ENCODE measurements at places on chromosomes 5 and 9. TPM values are rescaled to one million over a fixed set of nuclear protein-coding genes. Genes with fewer than 3 reads are reported as not detected.

BTNL9 gene
- 27.2 TPM for total RNA-seq

GFPT2 gene
- total RNA-seq: 52.5 TPM

DNA sequence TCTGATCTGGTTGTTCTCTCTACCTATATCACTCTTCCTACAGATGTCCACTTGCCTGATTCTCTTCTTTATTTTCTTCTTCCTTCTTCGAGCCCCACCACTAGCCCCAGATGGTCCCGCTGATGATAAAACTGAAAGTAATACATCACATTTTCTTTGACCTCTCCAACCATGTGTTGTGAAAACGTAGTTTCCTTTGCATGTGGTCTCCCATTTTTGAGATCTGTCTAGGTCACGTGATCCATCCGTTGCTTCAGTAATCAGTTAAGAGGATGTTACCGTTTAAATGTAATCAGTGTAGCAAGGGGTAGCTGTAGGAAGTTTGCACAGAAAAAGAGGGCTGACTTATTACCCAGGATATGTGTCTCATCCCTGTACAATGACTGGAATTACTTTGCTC is 426.3 kb upstream of the TLE4 start:
- no peaks in the 10 kb centered on the region for H3K27me3 ChIP-seq
- H3K36me3 ChIP-seq: no peaks in the 10 kb centered on the region
- no peaks in the 10 kb centered on the region for H3K4me1 ChIP-seq
- no peak overlapping the region for H3K27ac ChIP-seq
- H3K4me3 ChIP-seq: no peak overlapping the region

DNA sequence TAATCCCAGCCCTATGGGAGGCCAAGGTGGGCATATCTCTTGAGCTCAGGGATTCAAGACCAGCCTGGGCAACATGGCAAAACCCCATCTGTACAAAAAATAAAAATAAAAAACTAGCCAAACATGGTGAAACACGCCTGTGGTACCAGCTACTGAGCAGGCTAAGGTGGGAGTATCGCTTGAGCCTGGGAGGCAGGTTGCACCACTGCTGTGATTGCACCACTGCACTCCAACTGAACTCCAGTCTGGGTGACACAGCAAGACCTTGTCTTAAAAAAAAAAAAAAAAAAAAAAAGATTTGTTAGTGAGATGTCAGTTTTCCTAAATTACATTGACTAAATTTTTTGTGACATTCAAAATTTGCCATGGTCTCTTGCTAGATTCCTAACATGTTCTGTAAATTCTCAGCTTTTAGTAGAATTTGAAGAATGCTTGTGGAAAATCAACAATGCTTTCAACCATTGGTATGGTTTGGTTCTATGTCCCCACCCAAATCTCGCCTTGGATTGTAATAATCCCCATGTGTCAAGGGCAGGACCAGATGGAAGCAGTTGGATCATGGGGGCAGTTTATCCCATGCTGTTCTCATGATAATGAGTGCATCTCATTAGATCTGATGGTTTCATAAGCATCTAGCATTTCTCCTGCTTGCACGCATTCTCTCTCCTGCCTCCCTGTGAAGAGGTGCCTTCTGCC is 236.1 kb downstream of the ARRDC3 start:
- H3K4me1 ChIP-seq: no peaks in the 10 kb centered on the region
- H3K4me3 ChIP-seq: no peak overlapping the region
- DNase-seq: no peak

DNA sequence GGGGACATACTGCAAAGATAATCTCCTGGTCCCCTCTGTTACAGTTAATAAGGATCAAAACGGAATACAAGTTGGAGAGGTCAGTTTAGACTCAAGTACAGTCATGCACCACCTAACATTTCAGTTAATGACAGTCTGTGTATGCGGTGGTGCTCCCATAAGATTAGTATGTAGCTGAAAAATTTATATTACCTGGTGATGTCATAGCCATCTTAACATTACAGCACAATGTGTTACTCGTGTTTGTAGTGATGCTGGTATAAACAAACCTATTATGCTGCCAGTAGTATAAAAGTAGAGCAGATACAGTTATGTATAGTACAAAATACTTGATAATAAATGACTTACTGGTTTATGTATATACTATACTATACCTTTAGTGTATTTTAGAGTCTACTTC is 207.9 kb downstream of the GDNF start:
- no peaks in the 10 kb centered on the region for H3K27me3 ChIP-seq
- no peak for DNase-seq
- H3K27ac ChIP-seq: no peak overlapping the region
- no peaks in the 10 kb centered on the region for H3K36me3 ChIP-seq
- no peaks in the 10 kb centered on the region for H3K4me1 ChIP-seq

GRCh38 chr5:1934056-1934394 is 51.3 kb upstream of the IRX4 start:
- no peaks in the 10 kb centered on the region for H3K27me3 ChIP-seq
- H3K27ac ChIP-seq: no peak overlapping the region
- no peaks in the 10 kb centered on the region for H3K4me1 ChIP-seq
- DNase-seq: no peak
- H3K4me3 ChIP-seq: no peak overlapping the region

- H3K4me1 ChIP-seq: no peaks in the 10 kb centered on the region
- no peak for DNase-seq
- no peaks in the 10 kb centered on the region for H3K27me3 ChIP-seq
- no peak overlapping the region for H3K27ac ChIP-seq
- no peak overlapping the region for H3K4me3 ChIP-seq
These were observed 592.7 kb upstream of the BRINP1 start for GRCh38 chr9:119961774-119962424.

DNA sequence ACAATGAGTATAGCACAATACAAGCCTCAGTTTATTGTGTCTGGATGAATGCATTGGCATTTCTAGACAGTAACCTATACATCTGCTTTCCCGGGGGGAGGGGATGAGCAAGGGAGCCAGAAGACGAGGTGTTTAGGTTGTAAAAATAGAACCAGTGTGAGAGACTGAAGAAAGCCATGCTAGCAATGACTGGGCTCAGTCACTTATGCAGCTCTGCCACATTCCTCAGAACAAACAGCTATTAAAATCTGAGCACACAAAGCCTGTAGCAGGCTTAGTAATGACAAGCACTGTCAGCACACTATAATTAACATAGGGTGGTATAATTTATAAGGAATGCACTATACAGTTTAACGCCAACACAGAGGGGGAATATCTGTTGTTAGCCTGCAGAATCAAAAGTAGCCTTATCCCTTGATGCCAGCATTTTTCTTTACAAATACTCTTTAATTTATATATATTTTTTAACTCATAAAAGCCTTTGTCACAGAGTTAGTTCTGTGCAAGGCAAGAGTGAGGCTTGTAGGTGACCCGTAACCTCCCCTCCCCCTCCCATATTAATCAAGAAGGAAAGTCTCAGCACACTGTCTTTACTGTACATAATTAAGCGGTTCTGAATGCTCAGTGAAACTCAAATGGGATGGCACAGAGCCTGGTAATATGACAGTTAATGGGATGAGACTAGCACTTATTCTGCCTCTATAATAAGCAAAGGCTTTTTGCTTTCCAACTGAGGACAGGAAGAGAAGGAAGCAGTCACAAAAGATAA is 295.4 kb downstream of the CSNK1G3 start:
- H3K27me3 ChIP-seq: no peaks in the 10 kb centered on the region
- H3K27ac ChIP-seq: no peak overlapping the region
- no peaks in the 10 kb centered on the region for H3K4me1 ChIP-seq

ACTBL2 gene
- 1.2 TPM for total RNA-seq

DNA sequence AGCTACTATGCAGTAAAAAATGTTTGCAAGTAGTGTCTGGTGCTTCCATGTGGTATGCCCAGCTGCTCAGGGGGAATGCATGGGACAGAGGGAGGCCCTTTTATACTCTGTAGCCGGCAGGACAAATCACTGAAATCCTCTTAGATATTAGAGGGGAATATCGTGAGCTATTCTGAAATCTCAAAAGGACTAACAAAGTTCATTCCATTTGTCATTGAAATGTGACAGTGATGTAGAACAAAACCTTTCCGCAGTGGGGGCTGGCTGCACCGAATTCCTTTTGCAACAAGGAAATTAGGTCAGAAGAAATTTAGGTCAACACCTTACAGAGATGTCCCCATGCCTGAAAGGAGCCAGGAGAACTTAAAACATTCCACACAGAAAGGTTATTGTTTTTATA is 72.4 kb upstream of the MEF2C start:
- H3K4me1 ChIP-seq: no peaks in the 10 kb centered on the region
- DNase-seq: no peak
- no peak overlapping the region for H3K4me3 ChIP-seq
- no peaks in the 10 kb centered on the region for H3K27me3 ChIP-seq
- no peaks in the 10 kb centered on the region for H3K36me3 ChIP-seq

DNA sequence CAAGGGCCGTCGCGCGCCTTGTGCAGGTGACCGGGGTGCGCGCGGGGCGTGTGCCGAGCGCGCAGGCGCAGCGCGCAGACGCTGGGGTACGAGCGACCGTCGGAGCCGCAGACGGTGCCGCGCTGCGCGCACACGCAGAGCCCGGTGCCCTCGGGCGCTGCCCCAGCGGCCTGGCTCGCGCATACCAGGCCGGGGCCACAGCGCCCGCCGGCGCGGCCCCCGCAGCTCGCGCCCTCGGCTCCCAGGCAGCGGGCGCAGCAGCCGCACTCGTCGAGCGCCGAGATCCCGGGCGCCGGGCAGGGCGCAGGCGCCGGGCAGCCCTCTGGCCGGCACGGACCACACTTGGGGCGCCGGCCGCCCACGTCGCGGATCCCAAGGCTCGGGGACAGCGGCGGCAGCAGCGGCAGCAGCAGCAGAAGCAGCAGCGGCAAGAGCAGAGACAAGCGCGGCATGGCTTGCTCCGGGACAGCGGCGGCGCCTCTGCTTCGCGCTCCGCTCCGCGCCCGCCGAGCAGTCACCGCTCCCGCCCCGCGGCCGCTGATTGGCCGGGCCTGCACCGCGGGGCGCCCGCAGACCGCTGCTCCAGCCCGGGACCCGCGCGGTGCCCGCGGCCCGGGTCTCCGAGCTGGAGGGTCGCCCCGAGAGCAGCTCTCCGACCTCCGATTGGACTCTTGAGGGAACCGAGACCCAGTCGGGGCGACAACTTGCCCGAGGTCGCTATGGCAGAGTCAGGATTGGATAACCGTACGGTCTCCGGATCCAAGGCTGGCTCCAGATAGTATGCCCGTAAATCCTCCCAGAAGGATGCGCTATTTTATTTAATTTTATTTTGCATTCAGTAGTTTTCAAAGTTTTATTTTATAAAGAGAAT is at the start of gene IGFBPL1:
Gene IGFBPL1 (minus strand): TSS at position 482 of the 871 bp plus-strand sequence. CDS start 30 bp downstream, at position 452.
- no peak within 1 kb of the TSS for H3K27ac ChIP-seq
- H3K4me1 ChIP-seq: no peaks in the 10 kb centered on the region
- H3K27me3 ChIP-seq: peaks cover 42% of the 10 kb centered on the region

Data from breast epithelium (tissue), 4 donors.